ENCODE measurements at places on chromosomes 3 and 15.

GRCh38 chr3:58308728-58309127 is 2.4 kb downstream of the HTD2 start:
- DNase-seq = no peak

DNA sequence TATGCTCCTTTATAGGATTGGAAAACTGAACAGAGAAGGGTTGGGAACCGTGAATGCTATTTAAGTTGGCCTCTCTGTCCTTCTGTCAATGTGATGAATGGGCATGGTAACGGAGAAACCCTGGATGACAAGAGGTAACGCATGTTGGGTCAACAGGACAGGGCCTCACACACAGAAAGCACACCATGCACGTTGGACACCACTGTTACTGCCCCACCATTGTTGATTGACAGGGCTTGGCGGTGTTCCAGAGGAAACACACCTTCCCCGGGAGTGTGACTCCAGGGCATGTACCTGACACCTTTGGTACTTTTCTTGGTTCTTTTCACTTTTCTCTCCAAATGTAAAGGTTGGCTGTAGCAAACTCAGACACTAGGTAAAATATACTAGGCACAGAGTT is 548.5 kb downstream of the OCA2 start:
- no peak for DNase-seq

DNA sequence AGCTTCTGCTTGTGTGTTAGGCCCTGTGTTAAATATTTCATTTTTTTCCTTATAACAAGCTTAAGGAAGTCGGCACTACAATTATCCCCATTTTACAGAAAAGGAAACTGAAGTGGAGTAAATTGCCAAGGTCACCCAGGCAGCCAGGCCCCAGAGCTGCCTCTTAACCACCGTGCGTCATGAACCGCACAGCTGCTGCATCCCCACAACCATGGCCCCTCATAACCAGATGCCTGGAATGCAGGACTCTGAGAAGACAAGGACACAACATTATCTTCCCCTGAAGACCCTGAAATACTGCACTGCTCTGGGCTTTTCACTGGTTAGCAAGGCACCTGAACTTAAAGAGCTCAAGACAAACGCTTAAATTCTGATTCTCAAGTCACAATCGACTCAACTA is 14.6 kb downstream of the LRIG1 start:
- no peak for DNase-seq

- no peak for DNase-seq
Measured at GRCh38 chr3:189726277-189726676, 95.1 kb downstream of the TP63 start.

Measured in stimulated activated CD4-positive, alpha-beta T cell treated with anti-CD3 and anti-CD28 coated beads, Interleukin-2, amount 100 ng/mL, for 4 hours (primary cell).